Bladder microvascular endothelial cell (primary cell): ENCODE measurements at places on chromosomes 11 and 22. TPM values are rescaled to one million over a fixed set of nuclear protein-coding genes. Genes with fewer than 3 reads are reported as not detected.

Gene CARD18
- total RNA-seq = not detected in 2 replicates

Gene APOL4
- 1.1 and 6.0 TPM in 2 replicates for total RNA-seq

Gene TMPRSS6
- not detected in 2 replicates for total RNA-seq

Gene PATE1
- total RNA-seq = not detected in 2 replicates

Gene SCN4B
- under 0.01 and 0.06 TPM in 2 replicates for total RNA-seq

Gene INS
- not detected in 2 replicates for total RNA-seq

Gene CBX7
- total RNA-seq = 2.4 and 8.5 TPM in 2 replicates

Gene CECR2
- total RNA-seq = under 0.01 and 0.06 TPM in 2 replicates
